ENCODE measurements at places on chromosomes 2 and 18. TPM values are rescaled to one million over a fixed set of nuclear protein-coding genes. Genes with fewer than 3 reads are reported as not detected.

The MROH2A gene
- total RNA-seq: not detected

GRCh38 chr2:109326306-109326705 is 197.3 kb downstream of the SH3RF3 start:
- DNase-seq: no peak

The UGT1A10 gene
- total RNA-seq: not detected

The ALKAL2 gene
- not detected for total RNA-seq

DNA sequence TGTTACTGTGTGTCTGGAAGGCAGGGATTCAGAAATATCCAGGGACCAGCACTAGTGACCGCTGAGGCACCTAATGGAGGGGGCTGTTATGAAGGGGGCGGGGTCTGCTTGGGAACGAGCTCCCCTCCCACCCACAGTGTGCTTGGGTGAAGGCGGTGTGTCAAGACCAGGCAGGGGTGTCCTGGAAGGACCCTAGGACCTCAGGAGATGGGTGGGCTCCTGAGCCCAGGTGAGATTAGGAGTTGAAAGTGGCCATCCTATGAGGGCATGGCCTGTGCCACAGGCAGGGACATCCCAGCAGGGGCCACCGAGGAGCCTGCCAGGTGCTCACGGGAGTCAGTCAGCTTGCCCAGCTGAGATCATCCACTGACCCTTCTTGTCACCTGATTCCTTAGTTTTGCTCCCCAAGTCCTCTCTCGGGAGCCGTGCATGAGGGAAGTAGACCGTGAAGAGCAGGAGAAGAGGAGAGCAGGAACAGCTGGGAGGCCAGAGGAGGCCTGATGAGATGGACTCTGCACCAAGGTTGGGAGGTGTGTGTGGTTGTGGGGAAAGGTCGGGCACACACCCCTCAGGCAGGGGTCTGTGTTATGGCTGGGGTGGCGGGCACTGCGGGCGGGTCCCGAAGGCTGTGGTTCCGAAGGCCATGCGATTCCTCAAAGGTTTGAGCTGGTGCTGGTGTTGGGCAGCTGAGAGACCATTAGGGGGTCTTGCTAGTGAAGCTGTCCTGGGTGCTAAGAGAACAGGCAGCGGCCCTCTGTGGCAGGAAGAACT is 180.9 kb upstream of the HS6ST1 start:
- DNase-seq: no peak

Measured in naive thymus-derived CD4-positive, alpha-beta T cell (primary cell).